ENCODE measurements at places on chromosomes 1 and 21. TPM values are rescaled to one million over a fixed set of nuclear protein-coding genes. Genes with fewer than 3 reads are reported as not detected.
A peak's percentile ranks its signal among the peaks of the same experiment; 100 is the strongest.

DNA sequence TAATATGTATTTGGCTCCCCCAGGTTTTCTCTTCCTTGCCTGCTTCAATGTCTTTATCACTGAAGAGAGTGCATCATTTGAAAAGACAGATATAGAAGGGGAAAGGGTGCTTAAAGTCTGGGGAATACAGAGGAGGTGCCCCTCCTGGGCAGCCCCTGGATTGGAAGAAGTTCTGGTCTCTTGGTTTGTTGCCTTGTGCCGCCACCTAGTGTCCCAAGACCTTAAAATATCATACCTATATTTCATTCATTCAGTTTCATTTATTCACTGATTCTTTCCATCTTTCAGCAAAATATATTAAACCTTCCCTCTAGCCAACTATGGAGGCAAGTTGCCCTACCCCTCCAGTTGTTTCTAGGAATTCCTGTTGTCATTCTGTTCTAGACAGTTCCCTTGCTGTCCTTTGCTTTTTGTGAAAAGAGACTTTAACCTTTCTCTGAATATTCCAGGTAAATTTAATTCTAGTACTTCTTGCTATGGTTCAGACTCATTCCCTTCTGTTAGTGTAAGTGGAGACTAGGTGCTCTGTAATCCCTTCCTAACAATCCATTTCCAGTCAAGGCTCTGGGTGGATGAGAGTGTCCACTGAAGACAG, 56.1 kb downstream of the MEF2D start:
- DNase-seq: no peak

DNA sequence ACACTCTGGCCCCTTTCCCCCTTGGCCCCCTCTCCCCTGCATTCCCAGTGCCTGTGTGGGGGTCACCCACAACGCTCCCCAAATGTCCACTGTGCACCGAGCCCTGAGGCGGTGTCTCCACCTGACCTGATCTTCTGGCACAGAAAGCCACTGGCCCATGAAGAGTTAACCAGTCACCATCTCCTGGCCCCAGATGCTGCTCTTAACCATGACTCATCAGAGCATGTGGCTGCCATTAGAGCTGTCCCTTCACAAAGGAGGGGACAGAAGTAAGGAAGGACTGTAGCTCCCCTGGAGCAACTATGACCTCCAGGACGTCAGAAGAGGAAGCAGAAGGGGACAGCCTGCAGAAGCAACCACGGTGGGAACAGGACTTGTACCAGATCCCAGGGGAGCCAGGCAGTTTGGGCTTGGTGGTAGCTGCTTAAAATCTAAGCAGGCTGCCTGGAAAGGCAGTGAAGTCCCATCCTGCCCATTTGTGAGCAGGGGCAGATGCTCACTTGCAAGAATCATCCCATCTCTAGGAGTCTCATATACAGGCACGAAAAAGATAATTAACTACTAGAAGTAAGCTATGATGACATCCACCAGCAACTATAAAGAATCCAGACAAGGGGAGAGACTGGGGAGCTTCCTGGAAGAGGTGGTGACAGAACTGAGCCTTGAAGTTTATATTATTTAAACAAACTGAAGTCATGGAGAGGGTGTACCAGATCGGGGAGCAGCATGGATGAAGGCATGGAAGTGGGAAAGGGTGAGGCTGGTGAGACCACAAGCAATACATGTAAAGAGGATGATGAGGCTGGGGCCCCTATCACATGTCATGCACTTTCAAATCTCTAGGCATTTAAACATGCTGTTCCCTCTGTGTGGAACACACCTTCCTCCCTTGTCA, 1.1 kb upstream of the TTC39A start:
- DNase-seq: no peak

DNA sequence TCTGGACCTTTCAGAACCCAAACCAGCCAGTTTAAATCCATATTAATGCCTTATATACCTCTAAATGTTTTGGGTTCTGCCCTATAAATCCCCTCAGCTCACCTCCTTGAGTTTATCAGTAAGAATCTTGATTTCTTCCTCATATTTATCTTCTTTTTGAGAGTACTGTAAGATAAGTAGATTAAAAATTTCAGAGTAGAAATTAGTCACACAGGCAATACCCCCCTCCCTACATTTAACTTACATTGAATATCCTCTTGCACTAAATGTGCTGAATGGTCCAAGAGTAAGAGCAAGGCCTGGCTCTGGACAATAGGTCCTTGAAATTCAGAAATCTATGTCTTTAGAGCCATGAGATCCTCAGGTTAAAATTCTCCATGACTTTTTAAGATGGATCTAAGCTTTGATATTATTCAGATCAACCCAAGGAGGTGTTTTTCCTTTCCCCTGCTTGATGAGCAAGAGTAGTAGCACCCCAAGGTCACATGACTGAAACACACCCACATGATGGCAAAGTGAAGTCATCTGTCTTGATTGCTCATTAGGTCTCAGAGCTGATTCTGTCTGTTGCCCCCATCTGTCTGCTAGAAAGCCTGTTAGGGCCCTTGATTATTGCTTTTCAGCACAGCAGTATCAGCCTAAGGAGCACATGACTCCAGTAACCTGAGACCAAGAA, 15.8 kb upstream of the NUP210L start:
- no peak for DNase-seq

DNA sequence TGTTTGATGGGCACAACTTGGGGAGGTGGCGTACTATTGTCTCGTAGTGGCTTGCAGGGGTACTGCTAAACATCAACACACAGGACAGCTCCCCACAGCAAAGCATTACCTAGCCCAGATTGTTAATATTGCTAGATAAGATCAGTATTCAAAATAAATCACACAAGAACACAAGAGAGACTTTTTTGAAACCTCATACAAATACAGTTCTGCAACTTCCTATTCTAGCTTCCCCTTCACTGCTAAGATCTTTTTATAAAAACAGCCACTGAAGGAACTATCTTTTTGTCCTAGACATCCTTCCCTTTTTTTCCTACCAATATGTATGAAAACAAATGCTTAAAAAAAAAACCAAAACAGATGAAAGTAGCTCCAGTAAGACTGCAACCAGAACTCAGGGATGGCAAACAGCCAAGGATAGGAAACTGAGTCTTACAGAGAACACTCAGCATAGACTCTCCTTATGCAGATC, 137.8 kb upstream of the KRTAP19-8 start:
- no peak for DNase-seq

GRCh38 chr1:212752934-212753497, 38.6 kb downstream of the NSL1 start:
- DNase-seq: no peak

DNA sequence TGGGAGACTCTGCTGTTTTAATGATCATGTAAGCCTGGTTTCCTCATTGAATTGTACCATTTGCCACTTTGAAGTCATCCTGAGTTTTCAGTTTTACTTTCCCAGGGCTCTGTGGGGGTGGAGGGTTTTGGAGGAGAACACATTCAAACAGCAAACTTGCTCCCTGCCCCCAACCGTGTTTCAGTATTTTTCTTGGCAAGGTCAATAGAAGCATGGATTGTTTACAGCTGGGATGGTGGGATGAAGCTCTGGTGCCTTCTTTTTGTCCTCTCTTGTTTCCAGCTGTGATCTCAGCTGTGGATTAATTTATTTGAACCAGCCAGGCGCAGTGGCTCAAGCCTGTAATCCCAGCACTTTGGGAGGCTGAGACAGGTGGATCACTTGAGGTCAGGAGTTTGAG, 54.3 kb upstream of the SERBP1 start:
- DNase-seq: no peak

DNA sequence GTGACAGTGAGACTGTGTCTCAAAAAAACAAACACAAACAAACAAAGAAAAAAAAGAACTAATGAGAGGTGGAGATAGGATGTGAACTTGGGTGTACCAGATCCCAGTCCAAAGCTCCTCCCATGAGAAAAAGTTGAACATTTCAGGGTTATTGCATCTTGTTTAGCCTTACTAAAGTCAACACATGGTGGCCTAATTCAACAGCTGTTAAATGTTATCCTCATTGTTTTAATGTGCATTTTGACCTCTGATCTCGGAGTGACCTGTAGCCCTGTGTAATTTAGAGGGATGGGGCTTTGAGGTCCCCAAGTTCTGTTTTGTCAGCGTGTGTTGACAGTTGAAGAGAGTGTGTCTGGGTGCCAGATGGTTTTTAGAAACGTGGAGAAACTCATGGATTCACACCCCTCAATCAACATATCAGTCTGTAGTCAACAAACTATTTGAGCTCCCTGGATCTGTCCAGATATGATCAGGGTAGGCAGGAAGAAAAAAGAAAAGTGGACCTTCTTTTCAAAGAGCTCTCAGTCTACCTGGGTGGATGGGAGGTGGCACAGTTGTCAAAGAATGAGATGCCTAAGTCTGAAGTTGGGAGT, 34.7 kb downstream of the PTPRU start:
- DNase-seq: peak; percentile 9

DNA sequence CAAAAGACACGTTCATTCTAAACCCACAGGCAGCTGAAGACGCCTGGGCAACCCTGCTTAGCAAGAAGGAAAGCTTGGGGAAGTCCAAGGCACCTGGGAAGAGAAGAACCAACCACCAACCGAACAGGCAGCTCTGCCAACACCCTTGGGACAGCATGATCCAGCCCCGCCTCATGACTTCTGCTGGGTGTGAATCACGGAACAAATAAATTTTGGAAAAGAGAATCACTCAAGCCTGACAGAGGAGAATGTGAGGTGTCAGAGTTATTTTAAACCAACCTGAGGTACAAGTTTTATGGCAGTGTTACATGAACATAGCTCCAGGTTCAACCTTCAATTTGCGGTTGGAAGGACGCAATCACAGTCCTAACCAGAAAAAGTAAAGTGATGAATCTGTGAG, 10.0 kb upstream of the PADI4 start:
- DNase-seq: no peak

DNA sequence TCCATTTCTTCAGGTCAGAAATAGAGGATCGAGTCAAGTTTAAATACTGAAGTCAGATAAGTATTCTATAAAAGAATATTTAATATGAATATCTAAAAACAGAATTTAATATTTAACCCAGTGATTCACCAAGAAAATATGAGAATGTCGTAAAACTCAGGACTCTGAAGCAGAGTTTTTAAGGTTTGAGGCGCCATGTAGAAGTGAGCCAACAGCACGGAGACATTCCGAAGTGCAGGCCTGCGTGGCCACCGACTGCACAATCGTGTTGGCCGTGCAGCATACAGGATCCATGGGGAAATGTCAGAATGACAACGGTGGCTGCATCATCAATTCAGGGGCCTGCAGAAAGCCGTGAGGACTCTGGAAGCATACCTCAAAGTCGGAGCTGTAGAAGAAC, 23.4 kb downstream of the MRAP start:
- no peak for DNase-seq

DNA sequence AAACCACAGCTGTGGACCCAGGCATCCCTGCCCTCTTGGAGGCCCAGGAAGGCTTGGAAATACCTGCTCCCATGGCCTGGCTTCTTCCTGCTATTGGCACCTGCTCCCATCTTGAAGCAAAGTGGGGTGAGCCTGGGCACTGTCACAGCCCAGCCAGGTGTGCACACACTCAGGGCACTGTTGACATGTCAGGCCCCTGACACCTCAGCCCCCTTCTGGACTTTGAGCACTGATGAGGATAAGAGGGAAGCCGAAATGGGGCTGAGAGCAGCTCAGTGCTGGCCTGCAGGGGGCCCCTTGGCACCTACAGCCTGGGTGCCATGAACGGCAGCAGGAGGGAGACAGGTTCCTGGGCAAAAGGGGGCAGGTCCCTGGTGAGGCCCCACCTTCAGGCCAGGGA, 55.9 kb downstream of the DAB1 start:
- DNase-seq: no peak

DNA sequence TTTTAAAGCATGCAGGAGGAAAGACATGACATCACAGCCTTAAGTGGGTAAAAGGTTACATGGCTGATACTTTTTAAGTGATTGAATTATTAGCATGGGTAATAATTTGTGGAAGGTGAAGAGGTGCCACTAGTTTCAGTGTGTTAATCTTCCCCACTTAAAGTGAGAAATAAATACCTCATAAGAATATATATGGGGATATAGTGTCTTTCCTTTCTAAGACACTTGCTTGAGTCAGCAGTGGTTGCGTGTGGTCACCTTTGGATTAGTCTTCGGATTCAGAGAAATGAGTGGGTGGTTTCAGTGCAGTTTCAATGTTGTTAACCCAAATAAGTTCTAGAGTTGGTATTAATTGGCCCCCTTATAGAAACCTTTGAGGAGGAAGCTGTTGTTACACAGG, 94.1 kb downstream of the ADGRL2 start:
- DNase-seq: no peak

GRCh38 chr1:33354707-33355316, 33.9 kb upstream of the A3GALT2 start:
- no peak for DNase-seq

DNA sequence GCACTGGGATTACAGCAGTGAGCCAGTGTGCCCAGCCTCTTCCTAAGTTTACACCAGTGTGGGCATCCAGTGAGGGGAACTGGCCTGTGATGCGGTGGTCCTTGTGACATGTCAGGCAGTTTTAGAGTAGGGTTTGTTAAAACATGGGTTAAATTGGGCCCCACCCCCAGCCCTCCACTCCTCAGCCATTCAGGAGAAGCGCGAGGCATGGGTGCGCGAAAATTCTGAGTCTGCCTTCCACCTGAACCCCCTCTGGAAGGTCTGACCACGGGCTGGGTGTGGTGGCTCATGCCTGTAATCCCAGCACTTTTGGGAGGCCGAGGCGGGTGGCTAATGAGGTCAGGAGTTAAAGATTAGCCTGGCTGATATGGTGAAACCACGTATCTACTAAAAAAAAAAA, 51.7 kb downstream of the SKI start:
- no peak for DNase-seq

DNA sequence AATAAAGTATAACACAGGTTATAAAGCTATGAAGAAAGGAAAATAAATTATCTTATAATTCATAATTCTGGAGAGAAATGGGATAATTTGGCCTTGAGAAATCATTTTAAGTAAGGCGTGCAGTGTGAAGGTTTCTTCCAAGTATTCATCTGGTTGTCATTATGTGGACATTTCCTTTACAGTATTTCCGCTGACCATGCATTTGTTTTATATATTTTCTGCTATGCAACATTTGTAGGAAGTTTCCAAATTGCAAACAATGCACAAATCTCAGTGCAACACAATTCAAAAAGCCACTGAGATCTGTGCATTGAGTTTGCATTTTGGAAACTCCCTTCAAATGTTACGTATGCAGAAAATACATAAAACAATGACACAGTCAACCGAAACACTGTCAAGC, 17.8 kb downstream of the ZNF670 start:
- DNase-seq: no peak

GRCh38 chr1:201945863-201946223, 505 bp downstream of the LMOD1 start:
- no peak for DNase-seq

- no peak for DNase-seq
These were observed 19.2 kb downstream of the NFASC start for GRCh38 chr1:204889681-204890383.

- no peak for DNase-seq
These were observed 176.8 kb downstream of the ZP4 start for GRCh38 chr1:237713916-237714315.

GRCh38 chr1:160724465-160725242, 13.0 kb upstream of the CD48 start:
- no peak for DNase-seq

Gene GBP6
- not detected for total RNA-seq

Gene MROH9
- total RNA-seq: not detected

Gene CCDC30
- 3.3 TPM for total RNA-seq

Gene SYT2
- total RNA-seq: not detected

All from sigmoid colon (tissue), 7 donors.